ENCODE measurements at places on chromosomes 11 and 22.

DNA sequence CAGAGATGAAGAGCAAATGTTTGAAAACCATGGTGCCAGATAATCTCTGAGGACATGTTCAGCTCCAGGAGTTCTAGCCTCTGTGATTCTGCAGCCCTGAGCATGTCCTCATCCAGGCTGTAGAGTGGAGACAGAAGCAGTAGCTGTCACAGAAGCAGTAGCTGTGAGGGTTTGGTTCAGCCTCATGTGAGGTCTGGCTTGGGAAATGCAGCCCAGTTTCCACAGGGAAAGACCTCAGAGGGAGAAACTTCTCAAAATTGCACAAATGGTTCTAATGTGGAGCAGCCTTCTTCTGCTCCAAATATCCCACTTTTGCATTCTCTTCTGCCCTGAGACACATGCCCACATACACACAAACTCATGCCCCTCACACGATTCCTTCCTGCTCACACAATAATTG is 48.4 kb downstream of the DBX1 start:
- DNase-seq = no peak

DNA sequence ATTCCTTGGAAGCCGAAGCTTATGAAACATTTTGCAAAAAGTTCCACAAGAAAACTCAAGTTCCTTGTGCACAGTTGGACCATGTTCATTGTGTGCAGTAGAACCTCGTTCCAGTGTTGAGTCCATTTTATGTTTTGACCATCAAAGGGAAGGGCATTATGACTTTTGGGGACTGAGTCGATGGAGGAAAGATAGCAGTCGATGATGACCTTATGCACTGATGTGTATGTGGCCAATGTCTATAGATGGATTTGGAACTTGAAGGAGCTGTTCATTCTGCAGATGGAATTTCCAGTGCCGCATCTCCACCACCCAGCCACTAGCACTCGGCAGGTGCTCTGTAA is 71.5 kb upstream of the IGLL5 start:
- DNase-seq = no peak

GRCh38 chr22:31212783-31213629 is 908 bp downstream of the LIMK2 start:
- DNase-seq = no peak

DNA sequence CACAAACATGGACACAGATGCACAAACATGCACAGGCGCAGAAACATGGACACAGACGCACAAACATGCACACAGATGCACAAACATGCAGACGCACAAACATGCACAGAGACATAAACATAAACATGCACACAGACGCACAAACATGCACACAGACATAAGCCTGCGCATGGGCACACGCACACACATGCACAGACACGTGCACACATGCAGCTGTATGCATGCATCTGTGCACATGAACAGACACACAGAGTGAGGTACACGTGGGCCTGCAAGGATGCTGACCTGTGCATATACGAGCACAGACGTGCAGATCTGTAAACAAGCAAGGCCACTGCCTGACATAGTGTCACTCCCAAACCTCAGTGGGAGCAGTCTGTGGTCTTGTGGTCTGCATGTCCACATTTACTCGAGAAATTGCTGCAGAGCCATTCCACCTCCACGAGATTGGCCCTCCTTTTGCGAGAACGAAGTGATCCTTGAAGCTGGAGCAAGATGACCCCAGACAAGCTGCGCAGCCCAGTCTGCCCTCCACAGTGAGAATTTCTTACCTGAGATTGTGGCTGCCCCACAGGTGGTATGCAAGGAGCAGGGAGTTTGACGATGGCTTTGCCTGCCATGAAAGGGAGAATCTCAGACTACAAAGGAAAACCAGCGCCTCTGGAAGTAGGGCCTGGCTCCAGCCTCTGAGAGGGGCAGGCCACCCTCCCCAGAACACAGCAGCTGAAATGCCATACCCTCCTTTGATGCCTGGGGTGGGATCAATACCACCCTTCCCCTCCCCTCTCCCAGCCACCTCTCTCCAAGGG is 299.9 kb downstream of the BRD1 start:
- DNase-seq = no peak

- no peak for DNase-seq
Observed at GRCh38 chr11:125441648-125442410, 54.2 kb downstream of the FEZ1 start.

GRCh38 chr11:74018331-74019005 is 9.6 kb upstream of the UCP3 start:
- DNase-seq = no peak

GRCh38 chr11:5514841-5515240 is 1.7 kb downstream of the UBQLNL start:
- DNase-seq = no peak

DNA sequence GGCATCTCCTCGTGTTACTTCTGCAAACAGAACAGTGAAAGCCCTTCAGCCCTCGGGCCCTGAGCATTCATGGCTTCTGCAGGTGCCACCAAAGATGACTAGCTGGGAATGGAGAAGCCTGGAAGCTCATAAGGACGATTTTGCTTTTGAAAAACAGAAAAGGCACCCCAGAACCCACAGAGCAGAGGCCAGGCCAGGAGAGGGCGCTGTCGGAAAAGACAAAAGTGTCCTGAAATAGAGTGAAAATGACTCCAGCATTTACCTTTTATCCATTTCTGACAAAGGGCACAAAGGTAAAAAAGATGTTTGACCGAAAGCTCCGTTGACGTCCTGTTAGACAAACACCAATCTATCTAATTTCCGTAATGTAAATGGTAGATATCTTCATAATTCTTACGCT is 37.6 kb downstream of the ZNF195 start:
- peak; percentile 49 for DNase-seq

DNA sequence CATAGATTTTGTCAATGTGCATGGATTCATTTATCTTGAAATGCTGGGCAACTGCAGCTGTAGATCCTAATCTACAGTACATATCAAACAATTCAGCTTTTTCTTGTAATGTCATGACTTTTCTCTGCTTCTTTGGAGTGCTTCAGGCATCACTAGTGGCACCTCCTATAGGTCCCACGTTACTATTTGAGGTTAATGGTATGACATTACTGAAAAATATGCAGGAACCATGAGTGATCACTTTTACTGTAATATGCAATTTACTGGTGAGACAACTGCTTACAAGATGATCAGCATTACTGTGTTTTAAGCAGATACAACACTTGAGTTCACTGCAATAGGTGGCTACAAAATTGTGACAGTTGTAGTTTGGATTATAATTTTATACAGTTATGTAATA is 3.0 kb downstream of the CENATAC start:
- DNase-seq = no peak

GRCh38 chr11:10680956-10681487 is 12.5 kb downstream of the IRAG1 start:
- no peak for DNase-seq

- DNase-seq = peak; percentile 54
Observed at GRCh38 chr11:83836883-83837654, 550.9 kb upstream of the CCDC90B start.

GRCh38 chr11:67041602-67042001 is 15.0 kb upstream of the RHOD start:
- DNase-seq = no peak

GRCh38 chr11:107787733-107788132 is 70.9 kb downstream of the SLC35F2 start:
- no peak for DNase-seq

- DNase-seq = no peak
Observed at GRCh38 chr22:49658902-49659280, 168.8 kb downstream of the BRD1 start.

GRCh38 chr11:44747836-44748235 is 21.1 kb downstream of the TSPAN18 start:
- DNase-seq = no peak

- no peak for DNase-seq
Observed at GRCh38 chr22:30628491-30628890, 7.1 kb upstream of the SLC35E4 start.

- no peak for DNase-seq
Observed at GRCh38 chr22:45201678-45202332, 38.1 kb downstream of the NUP50 start.

- no peak for DNase-seq
Observed at GRCh38 chr22:23055449-23056179, 14.7 kb upstream of the GNAZ start.
